NCI-H1092 treated with DMSO at 0.1 percent for 48 hours (cell line): ENCODE measurements at places on chromosomes 11 and 22.

DNA sequence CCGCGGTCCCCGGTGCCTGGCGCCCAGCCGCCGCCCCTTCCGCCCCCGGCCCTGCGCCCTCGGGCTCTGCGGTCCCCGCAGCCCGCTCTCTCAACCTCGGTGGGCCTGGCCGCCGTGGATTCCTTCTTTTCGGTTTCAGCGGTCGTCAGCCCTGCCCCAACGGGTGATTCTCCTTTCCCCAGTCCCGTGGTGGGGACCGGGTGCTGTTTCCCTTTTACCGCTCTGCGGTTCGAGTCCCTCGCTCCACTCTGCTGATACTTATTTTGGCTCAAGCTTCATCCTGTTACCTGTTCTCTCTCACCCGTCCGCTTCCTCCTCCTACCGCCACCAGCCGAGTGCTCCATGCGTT lies 494 bp downstream of the ZDHHC5 start:
- DNase-seq = peak; percentile 37

DNA sequence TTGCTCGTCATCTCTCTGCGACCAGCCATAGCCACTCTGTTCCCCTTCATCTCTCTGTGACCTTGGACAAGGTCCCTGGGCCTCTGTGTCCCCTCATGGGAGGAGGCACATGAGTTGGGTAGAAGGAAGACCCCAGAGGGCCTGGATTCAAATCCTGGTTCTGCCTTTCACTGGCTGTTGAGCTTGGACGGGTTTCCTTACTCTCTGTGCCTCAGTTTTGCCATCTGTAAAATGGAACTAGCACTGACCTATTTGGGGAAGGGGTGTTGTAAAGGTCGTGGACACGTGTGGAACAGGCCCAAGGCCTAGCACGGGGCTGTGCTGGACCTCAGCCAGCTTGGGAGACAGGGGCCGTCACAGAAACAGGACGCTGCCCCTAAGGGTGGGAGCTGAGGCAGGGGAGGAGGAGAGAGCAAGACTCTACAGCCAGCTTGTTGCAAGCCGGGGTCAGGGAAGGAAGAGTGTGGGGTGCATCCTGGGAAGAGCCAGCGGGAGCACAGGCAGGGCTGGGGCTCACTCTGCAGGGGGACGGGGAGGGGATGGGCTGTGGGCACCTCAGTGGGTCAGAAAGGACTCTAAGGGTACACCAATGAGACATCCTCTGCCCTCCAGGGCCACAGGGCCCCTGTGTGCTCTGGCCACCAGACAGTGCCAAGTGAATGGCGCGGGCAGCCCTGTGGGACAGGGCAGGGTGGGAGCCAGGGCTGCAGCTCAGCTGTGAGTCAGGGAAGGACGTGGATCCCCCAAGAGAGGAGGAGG lies 59.1 kb downstream of the WNT7B start:
- DNase-seq = no peak

GRCh38 chr11:47797633-47798032 lies 30.5 kb upstream of the FNBP4 start:
- no peak for DNase-seq

DNA sequence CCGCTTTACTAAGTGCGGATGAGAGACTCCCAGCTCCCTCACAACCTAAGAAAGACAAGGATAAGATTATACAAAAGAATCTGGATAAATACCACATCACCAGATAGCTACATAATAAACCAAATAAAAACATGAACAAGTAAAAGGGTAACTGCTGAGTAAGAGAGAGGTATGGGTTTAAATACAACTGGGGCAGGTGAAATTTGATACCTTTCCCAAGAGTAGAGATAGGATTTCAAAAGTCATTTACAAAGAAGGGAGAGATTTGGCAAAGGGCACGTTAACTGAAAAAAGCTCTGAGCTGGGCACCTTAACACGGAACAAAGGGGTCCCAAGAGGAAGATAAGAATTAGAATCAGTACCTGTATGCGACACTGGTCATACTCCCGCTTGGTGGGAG lies 1.7 kb downstream of the UBXN1 start:
- DNase-seq = no peak

DNA sequence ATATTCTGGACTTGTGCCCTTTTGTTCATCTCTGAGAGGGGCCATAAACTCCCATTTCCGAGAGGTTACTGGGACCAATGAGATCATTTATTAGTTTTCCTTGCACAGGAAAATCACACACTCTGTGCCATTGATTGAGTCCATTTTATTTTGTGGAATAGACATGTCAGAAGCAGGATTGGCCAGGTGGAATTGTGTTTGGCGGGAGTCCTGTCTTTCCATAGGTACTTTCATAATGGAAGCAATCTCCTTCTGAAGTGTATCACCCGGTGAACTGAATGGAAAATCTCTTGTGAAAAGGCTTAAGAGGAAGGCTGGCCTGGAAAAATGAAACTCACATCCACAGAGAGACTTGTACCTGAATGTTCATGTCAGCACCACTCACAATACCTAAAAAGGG lies 63.0 kb upstream of the PARVG start:
- DNase-seq = no peak

- DNase-seq = no peak
Measured at GRCh38 chr22:19483481-19484244, 3.9 kb downstream of the CDC45 start.

- no peak for DNase-seq
Measured at GRCh38 chr11:83449338-83449913, 163.3 kb upstream of the CCDC90B start.

GRCh38 chr11:197741-198235 lies 4.9 kb downstream of the SCGB1C1 start:
- no peak for DNase-seq

DNA sequence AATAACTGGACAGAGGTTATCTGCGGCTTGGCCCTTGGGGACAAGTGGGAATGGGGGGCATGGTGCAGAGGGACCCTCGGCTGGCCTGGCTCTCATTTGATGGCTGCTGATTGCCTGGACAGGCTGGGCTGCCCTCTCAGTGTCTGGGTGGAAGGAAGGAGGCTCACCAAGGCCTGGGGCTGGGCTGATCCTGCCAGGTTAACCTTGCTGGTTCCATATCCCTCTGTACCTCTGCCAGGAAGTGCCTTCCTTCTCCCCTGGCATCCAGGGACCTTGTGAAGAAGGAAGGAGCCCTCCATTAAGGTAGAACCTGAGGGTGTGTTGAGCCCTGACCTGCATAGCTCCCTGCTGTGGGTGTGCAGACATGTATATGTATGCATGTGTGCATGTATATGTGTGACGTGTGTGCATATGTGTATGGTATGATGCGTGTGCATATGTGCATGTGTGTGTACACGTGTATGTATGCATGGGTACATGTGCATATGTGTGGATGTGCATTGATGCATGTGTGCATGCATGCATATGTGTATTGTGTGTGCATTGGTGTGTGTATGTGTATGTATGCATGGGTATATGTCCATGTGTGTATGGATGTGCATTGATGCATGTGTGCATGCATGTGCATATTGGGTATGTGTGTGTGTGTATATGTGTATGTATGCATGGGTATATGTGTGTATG lies 433.9 kb downstream of the TBC1D22A start:
- DNase-seq = no peak

- no peak for DNase-seq
Measured at GRCh38 chr11:69298267-69299022, 4.5 kb downstream of the MYEOV start.

GRCh38 chr11:13183826-13184196 lies 93.8 kb upstream of the BMAL1 start:
- no peak for DNase-seq

GRCh38 chr11:113376156-113376555 lies 11.4 kb upstream of the ANKK1 start:
- DNase-seq = no peak

DNA sequence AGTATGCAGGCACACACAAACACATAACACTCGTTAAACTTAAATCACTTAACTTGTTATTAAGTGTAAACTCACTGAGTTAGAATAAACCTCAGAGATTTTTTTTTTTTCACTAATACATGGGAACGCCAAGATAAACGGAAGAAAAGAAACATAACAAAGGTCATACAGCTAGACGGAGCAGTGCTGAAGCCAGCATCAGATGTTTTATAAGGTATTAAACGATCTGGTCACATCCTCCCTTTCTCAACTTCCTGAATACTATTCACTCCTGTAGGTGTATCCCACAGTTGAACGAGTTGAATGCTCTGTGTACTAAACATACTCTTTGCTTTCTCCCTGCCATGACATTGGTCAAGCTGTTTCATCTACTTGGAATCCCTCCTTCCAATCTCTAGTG lies 212.0 kb downstream of the SWAP70 start:
- no peak for DNase-seq

GRCh38 chr11:87213444-87213843 lies 175.7 kb downstream of the TMEM135 start:
- no peak for DNase-seq

GRCh38 chr11:101552888-101553287 lies 30.9 kb downstream of the TRPC6 start:
- no peak for DNase-seq

- peak; percentile 80 for DNase-seq
Measured at GRCh38 chr11:76318744-76319384, 62.1 kb downstream of the THAP12 start.

DNA sequence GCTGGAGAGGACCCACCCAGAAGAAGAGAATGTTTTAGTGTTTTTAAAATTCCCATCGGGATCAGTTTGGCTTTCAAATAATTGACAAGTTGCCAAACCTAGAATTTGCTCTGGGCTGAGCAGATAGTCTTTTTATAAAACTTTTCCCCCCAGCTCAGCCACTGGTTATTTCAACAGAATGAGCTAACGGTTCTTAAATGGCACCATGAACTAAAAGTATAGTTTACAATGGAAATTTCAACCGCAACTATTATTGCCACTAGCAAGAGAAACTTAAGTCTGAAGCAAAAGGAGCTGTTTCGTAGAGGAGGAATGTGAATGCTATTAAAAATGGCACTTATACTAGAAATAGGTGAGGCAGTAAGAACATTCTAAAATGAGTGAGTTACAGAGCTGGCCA lies 3.4 kb downstream of the DKK3 start:
- no peak for DNase-seq

- no peak for DNase-seq
Measured at GRCh38 chr11:62999649-63000048, 14.9 kb upstream of the SLC22A6 start.

DNA sequence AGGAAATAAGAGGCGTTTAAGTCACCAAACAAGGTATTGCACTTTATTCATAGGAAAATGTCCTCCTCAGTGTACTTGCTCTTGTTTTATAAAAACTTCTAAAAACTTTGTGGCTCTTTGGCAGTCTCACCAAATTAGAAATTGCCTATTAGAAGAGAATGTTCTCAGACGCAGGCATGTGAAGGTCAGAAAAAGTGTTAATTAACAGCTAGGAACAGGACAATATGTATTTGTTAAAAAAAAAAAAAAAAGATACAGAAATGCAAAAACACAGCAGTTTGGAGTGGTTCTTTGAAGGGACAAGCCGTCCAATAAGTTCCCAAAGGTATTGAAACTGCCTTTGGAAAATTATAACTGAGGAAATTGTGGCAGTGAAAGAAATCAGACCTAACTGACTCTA lies 67.9 kb downstream of the SLC25A17 start:
- no peak for DNase-seq

DNA sequence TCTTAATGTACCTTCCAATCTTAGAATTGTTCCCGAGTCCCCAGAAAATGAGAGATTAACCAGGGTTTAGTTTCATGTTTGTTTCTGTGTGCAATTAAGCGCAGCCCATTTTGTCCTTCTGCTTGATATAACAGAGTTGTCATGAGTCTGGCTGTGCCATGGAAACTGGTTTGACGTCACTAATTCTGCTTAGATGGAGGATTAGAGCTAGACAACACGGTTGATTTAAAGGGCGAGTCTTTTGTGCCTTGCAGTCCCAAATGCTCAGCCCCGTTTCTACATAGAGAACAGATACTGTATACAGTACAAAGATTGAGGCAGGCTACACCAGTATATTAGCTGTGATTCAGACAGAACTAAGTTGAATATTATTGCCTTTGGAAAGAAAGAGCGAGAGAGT lies 45.5 kb upstream of the ALKBH3 start:
- DNase-seq = no peak

DNA sequence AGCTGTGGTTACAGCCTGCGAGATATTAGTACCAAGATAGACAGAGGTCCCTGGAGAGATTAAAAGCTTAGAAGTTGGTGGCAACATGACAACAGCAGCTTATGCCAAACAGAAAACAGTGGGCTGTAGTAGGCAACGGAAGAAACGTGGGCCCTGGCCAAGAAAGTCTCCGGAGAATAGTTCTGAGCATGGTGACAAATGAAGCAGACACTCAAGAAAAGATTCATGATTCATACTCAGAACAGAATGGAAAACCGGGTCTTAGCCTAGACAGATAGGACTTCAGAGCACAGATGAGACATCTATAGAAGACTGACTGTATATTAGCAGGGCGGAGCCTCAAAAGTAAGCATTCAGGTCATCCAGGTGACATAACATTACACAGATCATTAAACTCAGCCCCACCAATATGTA lies 727.4 kb downstream of the ETS1 start:
- DNase-seq = no peak

- DNase-seq = no peak
Measured at GRCh38 chr22:30636226-30637077, 871 bp downstream of the SLC35E4 start.

DNA sequence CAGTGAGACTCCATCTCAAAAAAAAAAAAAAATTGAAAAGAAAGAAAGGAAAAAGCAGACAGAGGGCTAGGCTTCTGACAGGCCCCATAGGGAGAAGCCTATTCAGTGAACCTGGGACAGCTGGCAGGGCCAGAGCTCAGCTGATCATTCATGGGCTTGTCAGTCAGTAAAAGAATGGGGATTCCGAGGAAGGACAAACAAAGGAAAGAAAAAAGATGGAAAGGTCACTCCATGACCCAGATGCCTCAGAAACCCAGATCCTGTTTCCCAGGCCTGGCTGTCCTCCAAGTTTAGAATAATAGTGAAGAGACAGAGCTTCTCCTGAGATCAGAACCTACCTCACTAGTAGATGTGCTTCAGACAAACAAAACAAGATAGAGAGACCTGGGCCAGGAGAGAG lies 34.3 kb upstream of the ASPHD2 start:
- peak; percentile 26 for DNase-seq

- no peak for DNase-seq
Measured at GRCh38 chr11:62012451-62012831, 45.0 kb upstream of the FTH1 start.

GRCh38 chr11:65712633-65713076 lies 603 bp downstream of the KAT5 start:
- DNase-seq = no peak

- DNase-seq = no peak
Measured at GRCh38 chr11:8230178-8230859, 33.4 kb downstream of the LMO1 start.

GRCh38 chr11:65639623-65640482 lies 2.0 kb downstream of the SIPA1 start:
- DNase-seq = no peak

GRCh38 chr11:34890812-34891211 lies 25.4 kb downstream of the APIP start:
- DNase-seq = peak; percentile 49

DNA sequence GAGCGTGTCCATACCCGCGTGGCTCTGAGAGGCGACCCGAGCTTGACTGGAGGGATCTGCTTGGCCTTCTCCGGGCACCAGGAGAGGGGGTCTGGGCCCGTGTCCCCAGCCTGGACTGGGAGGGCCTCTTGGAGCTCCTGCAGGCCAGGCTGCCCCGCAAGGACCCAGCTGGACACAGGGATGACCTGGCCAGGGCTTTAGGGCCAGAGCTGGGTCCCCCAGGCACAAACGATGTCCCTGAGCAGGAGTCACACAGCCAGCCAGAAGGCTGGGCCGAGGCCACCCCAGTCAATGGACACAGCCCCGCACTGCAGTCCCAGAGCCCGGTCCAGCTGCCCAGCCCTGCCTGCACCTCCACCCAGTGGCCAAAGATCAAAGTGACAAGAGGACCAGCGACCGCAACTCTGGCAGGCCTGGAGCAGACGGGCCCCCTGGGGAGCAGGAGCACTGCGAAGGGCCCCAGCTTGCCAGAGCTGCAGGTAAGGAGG lies 38.2 kb downstream of the TRIOBP start:
- peak; percentile 8 for DNase-seq
